CMK (cell line): ENCODE measurements at places on chromosomes 12 and 14.

GRCh38 chr14:34824826-34825225, 50.3 kb downstream of the BAZ1A start:
- DNase-seq = no peak

GRCh38 chr12:4449851-4450221, 4.2 kb upstream of the FGF6 start:
- no peak for DNase-seq

DNA sequence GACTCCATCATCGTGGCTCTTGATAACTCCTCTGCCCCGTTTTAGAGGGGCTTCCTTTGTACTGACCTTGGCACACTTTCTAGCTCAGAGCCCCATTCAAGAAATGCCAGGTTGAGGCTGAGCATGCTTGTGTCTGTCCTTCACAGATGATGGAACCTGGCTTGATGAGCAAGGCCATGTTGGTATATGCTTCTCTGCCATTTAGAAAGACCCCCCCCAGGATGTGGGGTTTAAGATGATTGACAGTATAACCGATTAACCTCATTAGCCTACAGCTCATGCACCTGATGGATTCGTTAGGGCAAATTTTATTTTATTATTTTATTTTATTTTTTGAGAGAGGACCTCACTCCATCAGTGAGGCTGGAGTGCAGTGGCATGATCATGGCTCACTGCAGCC, 21.0 kb downstream of the BATF start:
- no peak for DNase-seq

GRCh38 chr12:62700091-62700880, 233.7 kb downstream of the MON2 start:
- DNase-seq = no peak

DNA sequence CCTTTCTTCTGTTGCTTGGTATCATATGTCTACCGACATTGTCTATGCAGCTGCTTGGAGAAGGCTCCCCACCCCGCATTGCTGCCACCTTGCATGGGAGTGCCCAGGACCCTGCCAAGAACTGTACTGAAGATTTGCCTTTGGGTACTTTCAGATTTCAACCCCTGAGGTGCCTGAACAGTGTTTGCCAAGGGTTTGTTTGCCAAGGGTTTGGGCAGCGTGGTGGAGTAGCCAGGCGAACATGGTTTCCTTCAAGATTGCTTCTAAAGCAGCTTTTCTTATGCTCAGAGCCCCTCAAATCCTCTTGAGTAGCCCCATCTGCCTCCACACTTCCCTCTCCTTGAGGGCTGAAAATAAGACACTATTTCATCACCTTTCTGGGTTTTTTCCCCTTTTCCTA, 25.3 kb upstream of the CRY1 start:
- no peak for DNase-seq

- DNase-seq = no peak
Observed at GRCh38 chr12:106101803-106102202, 37.0 kb downstream of the NUAK1 start.

GRCh38 chr12:12661086-12661856, 34.7 kb downstream of the GPR19 start:
- no peak for DNase-seq

- DNase-seq = no peak
Observed at GRCh38 chr14:51328064-51328771, 88.2 kb downstream of the TMX1 start.

GRCh38 chr12:103819312-103819711, 21.7 kb downstream of the NT5DC3 start:
- DNase-seq = no peak

- DNase-seq = no peak
Observed at GRCh38 chr12:43285159-43285598, 266.8 kb downstream of the ADAMTS20 start.

GRCh38 chr12:86663173-86663572, 407.0 kb upstream of the MGAT4C start:
- DNase-seq = no peak

DNA sequence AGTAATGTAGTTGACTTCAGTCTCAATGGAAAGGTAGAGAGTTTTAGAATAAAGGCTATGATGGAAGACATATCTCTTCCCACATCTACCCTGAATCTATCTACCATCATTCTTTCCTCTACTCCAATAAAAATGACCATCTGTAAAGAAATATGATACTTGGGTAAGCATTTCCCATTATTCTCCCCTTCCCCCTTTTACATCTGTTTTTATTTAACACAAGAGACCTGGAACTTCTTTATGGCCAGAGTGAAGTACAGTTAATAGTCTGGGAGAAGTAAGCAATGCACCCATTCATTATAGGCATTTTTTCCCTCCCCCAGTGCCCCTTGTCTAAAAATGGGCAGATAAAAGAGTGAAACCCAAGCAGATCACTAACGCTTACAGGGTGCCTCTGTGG, 6.5 kb downstream of the TPH2 start:
- DNase-seq = no peak

DNA sequence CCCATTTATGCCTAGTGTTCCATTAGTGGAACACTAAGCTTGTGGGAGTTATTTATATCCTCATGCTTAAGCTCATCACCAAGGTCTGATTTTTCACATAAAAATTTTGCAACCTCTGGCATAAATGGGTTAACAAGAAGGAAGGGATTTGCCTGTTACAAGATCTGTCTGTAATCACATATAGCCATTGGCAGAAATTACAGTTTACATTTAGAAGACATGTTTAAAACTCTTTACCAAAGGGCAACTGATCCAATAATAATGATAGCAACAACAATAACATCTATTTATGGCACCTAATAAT, 422.9 kb downstream of the ZFP36L1 start:
- no peak for DNase-seq

- no peak for DNase-seq
Observed at GRCh38 chr12:19576506-19577280, 137.4 kb downstream of the AEBP2 start.

DNA sequence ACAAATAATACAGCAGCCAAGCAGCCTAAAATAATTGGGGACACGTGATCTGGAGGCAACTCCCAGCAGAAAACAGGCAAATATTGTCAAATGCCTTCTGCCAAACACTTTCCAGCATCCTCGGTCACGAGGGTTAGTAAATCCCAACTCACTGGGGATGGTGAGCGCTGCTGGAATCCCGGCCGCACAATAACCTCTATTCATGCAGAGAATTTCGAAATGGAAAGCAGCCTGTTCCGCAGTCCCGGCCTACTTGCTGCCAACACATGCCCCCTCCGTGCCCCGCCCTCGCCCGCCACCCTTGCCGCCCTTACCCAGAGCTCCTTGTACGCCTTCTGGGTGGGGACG, 62.2 kb downstream of the RFX4 start:
- no peak for DNase-seq

DNA sequence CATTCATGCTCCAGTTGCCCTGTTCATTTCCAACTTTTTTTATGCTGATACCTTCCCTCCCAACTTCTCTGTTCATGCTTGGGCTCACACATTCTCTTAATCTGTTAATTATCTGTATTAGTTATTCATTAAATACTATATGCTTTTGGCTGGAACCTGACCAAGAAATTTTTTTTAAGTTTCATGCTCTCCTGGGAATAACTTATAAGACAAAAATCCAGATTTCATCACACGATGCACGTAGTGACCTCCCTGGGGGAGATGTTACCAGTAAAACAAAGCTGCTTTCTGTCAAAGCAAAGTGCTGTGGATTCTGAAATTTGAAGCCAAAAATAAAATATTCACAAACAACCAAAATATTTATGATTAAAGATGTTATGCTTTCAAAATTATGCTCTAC, 215.0 kb upstream of the USP15 start:
- DNase-seq = no peak

- no peak for DNase-seq
Observed at GRCh38 chr14:102235275-102235897, 69.6 kb downstream of the MOK start.

GRCh38 chr14:22551605-22551997, 37.4 kb downstream of the DAD1 start:
- DNase-seq = no peak

DNA sequence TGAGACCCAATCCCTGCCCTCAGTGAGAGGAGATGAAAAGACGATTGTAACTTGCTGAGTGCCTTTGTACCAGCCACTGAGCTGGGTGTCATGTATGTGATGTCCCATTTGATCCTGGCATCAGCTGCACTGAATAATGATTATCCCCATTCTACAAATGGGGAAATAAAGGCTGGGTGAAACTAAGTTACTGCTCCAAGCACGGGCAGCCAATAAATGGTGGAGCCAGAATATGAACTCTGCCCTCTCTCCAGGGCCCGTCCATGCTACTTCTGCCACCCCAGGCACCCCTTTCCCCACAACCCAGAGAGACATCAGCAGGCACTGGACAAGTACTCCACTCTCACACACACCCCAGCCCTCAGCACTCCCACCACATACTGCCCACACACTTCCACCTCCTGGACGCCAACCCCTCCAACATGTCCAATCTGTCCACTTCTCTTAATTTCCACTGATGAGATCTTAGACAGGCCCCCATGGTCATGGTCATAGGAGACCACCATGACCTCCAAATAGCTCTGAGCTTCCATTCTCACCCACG, 115.8 kb downstream of the DICER1 start:
- DNase-seq = no peak

DNA sequence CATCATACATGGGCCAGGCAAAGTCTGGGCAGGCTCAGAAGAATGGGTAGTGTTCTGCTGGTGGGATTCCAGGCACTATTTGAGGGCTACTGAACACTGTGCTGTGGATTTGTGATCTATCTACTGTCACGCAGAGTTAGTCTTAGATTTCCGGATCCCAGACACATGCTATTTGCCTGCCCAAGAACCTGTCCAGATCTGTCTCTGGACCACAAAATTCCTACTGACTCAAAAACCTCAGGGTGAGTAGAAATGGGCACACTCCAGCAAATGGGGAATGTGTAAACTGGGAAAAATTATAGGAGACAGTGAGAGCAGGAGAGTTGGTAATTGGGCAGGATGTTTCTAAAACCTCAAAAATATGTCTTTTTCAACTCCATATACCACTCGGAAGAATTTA, 129.9 kb downstream of the GALC start:
- DNase-seq = no peak

- DNase-seq = no peak
Observed at GRCh38 chr14:67766035-67766680, 50.2 kb downstream of the ZFYVE26 start.

GRCh38 chr12:49534731-49535278, 4.0 kb upstream of the KCNH3 start:
- DNase-seq = no peak

- no peak for DNase-seq
Observed at GRCh38 chr14:72118841-72119240, 186.6 kb downstream of the RGS6 start.

DNA sequence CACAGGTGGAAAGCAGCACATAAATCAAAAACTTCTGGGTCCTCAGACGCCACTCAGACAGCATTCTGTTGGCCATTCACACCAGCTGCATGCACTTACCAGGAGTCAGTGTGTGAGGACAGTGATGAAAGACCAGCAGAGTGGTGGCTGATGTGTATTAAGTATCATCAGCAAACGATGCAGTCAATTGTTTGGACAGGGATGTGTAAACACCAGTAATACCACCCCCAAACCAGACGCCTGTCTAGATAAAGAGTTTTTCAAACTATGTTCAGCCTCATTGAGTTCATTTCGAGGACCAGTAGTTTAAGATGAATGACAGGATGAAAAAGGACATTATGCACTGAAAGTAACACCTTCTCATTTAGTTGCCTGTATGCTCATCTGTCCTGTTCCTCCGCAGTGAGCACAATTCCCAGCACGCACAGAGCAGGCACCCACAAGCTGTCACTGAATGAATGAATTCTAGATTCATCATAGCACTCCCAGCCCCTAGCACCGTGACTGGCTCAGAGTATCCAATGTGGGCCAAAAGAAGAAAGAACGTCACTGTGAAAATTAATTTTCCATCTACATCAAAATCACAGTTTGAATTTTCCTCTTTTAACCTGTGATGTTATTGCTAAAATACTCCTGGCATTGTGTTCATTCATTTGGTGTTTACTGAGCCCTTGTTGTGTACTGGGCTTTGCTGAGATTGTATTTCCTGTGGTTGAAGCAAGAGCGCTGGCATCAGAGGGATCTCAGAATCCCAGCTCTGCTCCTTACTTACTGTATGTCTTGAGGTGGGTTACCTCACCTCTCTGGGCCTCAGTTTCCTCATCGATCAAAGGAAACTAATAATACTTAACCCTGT, 124.8 kb upstream of the NOS1 start:
- no peak for DNase-seq

- DNase-seq = no peak
Observed at GRCh38 chr14:95739356-95739755, 25.4 kb upstream of the TCL1A start.

GRCh38 chr14:30620178-30620577, 1.9 kb upstream of the SCFD1 start:
- DNase-seq = no peak

DNA sequence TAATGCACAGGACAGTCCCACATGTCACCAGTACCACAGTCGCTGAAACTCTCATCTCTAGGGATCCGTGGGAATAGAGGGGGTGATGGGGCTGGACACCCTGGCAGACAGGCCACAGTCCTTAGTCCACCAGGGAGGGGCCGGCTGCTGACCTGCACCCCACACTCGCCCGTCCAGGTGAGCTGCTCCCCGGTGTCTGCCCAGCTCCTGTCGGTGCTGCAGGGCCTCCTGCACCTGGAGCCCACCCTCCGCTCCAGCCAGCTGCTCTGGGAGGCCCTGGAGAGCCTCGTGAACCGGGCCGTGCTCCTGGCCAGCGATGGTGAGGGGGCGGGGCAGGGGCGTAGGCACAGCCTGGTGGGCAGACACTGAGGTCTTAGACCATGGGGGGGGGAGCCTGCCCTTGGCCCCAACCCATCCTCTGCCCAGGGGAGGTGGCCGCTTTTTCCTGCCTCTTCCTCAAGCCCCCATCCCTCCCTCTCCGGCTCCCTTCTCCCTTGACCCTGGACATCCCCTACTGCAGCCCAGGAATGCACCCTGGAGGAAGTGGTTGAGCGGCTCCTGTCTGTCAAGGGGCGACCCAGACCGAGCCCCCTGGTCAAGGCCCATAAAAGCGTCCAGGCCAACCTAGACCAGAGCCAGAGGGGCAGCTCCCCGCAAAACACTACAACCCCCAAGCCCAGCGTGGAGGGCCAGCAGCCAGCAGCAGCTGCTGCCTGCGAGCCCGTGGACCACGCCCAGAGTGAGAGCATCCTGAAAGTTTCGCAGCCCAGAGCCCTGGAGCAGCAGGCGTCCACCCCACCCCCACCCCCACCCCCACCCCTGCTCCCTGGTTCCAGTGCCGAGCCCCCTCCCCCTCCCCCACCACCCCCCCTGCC, 17.1 kb upstream of the ADSS1 start:
- DNase-seq = no peak

GRCh38 chr12:24049101-24049500, 99.6 kb upstream of the SOX5 start:
- DNase-seq = no peak

GRCh38 chr12:16606201-16606849, 363 bp upstream of the LMO3 start:
- DNase-seq = no peak

GRCh38 chr14:24270537-24271133, 762 bp downstream of the RABGGTA start:
- no peak for DNase-seq

- DNase-seq = no peak
Observed at GRCh38 chr12:29314416-29314815, 66.6 kb downstream of the ERGIC2 start.
